ENCODE measurements at places on chromosomes 2 and 18. TPM values are rescaled to one million over a fixed set of nuclear protein-coding genes. Genes with fewer than 3 reads are reported as not detected.
A peak's percentile ranks its signal among the peaks of the same experiment; 100 is the strongest.

Gene ZNF521
- total RNA-seq: 39.1 TPM

Gene UGT1A10
- total RNA-seq: not detected

Gene SLC8A1
- total RNA-seq: 7.1 TPM

DNA sequence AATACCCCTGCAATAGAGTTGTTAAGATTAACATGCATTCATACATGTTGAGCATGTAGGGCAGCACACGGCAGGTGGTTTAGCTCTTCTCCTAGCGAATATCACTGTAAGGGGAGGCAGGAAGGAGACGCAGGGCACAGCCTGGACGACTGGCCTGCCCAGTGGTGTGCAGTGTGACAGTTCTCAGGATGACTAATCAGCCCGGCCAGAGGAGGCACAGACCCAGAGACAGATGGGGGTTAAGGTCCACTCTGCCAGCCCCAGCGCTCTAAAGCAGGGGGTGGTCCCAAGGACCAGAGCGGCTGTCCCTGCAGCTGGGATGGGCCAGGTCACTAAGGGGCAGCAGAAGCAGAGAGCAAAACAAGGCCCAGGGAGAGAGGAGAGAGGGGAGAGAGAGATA lies 63.7 kb downstream of the RNF152 start:
- no peak for DNase-seq
- peaks cover 52% of the 10 kb centered on the region for H3K4me1 ChIP-seq
- no peaks in the 10 kb centered on the region for H3K27me3 ChIP-seq

DNA sequence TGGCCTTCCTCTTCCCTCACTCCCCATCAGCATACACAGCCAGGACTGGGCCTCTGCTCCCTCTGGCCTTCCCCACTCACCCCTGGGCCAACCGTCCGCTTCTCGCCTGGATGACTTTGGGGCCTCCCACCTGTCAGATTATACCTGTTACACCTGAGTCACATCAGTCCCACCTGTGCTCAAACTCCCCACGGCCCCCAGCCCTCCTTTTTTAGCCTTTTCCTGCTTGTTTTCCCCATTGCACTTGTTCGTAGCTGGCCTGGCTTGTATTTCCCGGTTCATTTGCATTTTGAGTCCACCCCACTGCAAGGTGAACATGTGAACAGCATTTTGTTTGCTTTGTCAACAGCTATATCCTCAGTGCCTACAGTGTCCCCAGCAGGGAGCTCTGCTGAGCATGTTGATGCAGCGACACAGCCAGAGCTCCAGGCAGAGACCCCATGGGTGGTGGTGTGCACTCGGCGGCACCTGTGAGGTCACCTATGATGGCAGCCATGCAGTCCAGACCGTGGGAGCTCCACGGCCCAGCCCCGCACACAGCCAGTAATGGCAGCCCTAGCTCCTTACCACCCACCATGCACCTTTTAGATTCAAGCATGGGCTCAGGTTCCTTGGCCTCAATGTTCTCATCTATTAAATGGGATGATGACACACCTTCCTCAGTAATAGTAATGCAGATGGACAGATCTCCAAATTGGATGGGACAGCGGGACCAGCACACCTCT lies 276.4 kb upstream of the HS6ST1 start:
- H3K36me3 ChIP-seq: no peaks in the 10 kb centered on the region
- no peak for DNase-seq
- peaks cover 24% of the 10 kb centered on the region for H3K4me1 ChIP-seq
- H3K4me3 ChIP-seq: peak overlapping the region; percentile 44
- peak overlapping the region; percentile 84 for H3K27ac ChIP-seq
- H3K27me3 ChIP-seq: peaks cover 9% of the 10 kb centered on the region

GRCh38 chr18:3649633-3650426 lies 199.9 kb downstream of the TGIF1 start:
- no peak overlapping the region for H3K4me3 ChIP-seq
- peaks cover 37% of the 10 kb centered on the region for H3K4me1 ChIP-seq
- no peaks in the 10 kb centered on the region for H3K27me3 ChIP-seq
- no peak for DNase-seq

GRCh38 chr18:8623549-8624106 lies 14.4 kb downstream of the RAB12 start:
- no peak overlapping the region for H3K27ac ChIP-seq
- H3K4me1 ChIP-seq: peaks cover 35% of the 10 kb centered on the region
- DNase-seq: no peak
- H3K36me3 ChIP-seq: peaks cover 21% of the 10 kb centered on the region
- H3K27me3 ChIP-seq: no peaks in the 10 kb centered on the region
- H3K4me3 ChIP-seq: no peak overlapping the region

DNA sequence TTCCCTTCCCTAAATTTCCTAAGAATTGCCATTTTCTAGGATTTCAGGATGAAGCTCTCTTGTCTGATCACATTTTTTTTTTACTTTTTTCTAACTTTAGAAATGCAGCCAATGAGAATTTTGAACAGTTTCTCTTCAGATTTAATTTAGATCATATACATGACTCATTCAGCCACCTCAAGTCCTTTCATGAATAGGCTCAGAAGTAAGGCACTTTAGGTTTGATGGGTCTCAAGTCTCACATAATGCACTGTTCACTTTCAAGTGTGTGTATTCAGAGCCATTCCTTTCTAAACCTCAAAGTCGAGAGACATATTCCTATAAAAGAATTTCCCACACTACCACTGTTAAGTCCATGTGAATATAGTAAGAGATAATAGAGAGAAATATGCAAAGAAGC lies 614.1 kb upstream of the VRK2 start:
- no peak overlapping the region for H3K4me3 ChIP-seq
- no peak for DNase-seq
- H3K27ac ChIP-seq: no peak overlapping the region

- peaks cover 18% of the 10 kb centered on the region for H3K36me3 ChIP-seq
- no peak overlapping the region for H3K4me3 ChIP-seq
- peaks cover 10% of the 10 kb centered on the region for H3K4me1 ChIP-seq
- no peaks in the 10 kb centered on the region for H3K27me3 ChIP-seq
Observed at GRCh38 chr2:165889798-165890197, 63.8 kb downstream of the TTC21B start.

DNA sequence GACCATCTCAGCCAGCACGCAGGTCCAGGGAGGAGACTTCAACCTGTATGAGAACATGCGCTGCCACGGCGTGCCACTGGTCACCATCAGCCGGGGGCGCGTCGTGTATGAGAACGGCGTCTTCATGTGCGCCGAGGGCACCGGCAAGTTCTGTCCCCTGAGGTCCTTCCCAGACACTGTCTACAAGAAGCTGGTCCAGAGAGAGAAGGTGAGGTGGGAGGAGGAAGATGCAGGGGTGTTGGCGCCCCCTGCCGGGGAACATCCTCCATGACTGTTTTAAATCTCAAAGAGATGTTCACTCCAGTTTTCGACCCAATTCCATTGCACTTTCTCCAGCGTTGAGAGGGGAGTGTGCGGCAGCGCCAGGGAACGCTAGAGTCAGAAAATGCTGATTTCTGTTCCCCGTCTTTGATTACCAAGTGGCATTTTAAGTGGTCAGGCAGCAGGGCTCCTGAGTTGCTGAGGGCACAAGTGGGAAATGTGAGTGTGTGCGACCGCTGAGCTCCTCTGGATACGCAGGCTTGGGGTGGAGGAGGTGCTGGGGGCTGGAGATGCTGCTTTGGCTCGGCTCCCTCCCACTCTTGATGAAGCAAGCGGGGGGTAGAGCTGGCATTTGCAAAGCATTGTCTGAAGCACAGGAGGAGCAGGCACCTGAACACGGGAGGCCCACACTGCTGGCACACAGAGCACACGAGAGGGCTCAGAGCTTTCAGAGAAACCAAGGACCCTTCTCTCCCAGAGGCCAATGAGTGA lies 27.7 kb upstream of the MAPRE3 start:
- H3K36me3 ChIP-seq: peaks cover 8% of the 10 kb centered on the region
- DNase-seq: peak; percentile 62
- no peak overlapping the region for H3K4me3 ChIP-seq
- H3K4me1 ChIP-seq: no peaks in the 10 kb centered on the region

DNA sequence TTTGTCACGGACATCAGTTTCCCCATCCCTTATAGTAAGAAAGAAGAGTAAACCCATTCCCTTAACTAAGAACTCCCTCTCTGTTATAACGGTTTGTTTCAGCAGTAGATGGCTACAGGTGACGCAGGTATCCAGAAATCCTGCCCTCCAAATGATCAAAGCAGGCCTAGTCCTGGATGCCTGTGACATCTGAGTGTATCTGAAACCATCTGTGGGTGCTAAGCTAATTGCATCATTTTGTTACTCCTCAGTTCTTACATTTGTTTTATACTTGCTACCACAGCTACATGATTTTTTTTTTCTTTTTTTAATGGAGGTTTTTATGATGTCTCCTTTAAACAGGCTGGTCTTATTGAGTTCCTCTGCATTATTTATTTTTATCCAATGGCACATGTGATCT lies 55.1 kb downstream of the AAK1 start:
- no peak overlapping the region for H3K27ac ChIP-seq
- no peaks in the 10 kb centered on the region for H3K27me3 ChIP-seq
- DNase-seq: no peak
- no peaks in the 10 kb centered on the region for H3K36me3 ChIP-seq
- peaks cover 2% of the 10 kb centered on the region for H3K4me1 ChIP-seq

GRCh38 chr18:21303895-21304294 lies 61.9 kb downstream of the GREB1L start:
- H3K36me3 ChIP-seq: no peaks in the 10 kb centered on the region
- H3K4me1 ChIP-seq: peaks cover 13% of the 10 kb centered on the region
- no peak for DNase-seq
- no peak overlapping the region for H3K4me3 ChIP-seq
- no peak overlapping the region for H3K27ac ChIP-seq

Measured in progenitor cell of endocrine pancreas (in vitro differentiated cells).